ENCODE measurements at places on chromosomes 5 and 9.
A peak's percentile ranks its signal among the peaks of the same experiment; 100 is the strongest.

GRCh38 chr9:130689937-130690700, 3.5 kb upstream of the EXOSC2 start:
- peak; percentile 47 for DNase-seq

DNA sequence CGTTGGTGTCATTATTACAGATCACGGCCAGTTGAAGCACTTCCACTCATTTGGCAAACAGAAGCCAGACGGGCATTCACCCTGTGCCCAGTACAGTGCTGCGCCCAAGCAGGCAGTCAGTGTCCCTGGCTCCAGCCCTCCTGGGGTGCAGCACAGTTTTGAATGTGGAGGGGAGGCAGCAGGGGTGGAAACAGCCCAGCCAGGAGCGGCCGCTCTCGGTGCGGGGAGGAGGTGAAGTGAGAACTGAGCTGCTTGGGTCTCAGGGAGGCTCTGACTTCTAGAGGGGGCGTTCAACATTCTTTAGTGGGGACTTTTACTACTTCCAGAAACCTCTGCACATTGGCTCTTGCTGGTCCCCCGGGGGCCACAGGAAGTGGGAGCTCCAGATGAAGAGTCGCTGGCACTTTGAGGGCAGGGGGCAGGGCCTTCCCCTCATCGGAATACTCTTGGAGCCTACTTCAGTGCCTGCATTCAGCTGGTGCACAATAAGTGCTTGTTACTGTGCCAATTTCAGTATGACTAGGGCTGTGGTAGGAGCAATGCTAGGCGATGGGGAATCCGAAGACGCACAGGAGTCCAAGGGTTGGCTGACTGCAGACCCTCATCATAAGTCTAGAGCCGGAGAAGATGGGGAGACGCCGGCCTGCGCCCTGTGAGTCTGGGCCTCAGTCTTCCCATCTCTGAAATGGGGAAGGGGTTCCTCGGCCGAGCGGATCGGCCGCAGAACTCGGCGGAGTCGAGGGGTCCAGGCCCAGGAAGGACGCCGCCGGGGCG, 492 bp upstream of the NEK6 start:
- DNase-seq: no peak

DNA sequence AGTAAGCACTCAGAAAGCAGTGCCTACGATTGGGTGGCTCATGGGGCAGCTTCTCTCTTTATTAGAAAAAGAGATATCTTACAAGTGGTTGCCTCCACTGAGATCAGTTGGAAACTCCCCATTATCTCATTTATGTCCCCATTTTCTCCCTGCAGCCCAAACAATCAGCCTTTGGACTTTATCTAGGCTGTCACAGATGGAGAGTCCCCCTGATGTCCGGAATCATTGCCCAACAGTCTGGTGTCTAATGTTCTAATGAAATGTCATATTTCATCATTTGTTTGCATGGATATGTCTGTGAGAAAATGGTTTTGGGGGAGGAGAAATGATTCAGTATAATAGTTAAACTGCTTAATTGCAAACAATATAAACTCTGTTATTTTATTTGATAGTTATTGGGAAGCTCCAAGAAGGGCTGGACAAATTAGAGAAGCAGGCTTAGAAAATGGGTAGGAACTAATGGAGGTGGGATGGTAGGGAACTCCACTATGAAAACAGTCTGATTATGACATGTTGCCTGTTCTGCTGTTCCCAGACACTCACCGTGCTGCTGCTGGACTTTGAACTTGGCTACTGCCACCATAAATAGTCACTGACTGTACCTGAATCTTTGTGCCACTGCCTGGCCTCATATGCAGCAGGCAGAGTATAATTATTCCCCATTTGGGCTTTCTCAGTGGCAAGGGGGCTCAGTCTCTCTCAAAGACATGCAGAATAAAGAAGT, 38.3 kb upstream of the SMAD5 start:
- no peak for DNase-seq

- no peak for DNase-seq
These were observed 1809.2 kb upstream of the ACO1 start for GRCh38 chr9:30575218-30575617.

DNA sequence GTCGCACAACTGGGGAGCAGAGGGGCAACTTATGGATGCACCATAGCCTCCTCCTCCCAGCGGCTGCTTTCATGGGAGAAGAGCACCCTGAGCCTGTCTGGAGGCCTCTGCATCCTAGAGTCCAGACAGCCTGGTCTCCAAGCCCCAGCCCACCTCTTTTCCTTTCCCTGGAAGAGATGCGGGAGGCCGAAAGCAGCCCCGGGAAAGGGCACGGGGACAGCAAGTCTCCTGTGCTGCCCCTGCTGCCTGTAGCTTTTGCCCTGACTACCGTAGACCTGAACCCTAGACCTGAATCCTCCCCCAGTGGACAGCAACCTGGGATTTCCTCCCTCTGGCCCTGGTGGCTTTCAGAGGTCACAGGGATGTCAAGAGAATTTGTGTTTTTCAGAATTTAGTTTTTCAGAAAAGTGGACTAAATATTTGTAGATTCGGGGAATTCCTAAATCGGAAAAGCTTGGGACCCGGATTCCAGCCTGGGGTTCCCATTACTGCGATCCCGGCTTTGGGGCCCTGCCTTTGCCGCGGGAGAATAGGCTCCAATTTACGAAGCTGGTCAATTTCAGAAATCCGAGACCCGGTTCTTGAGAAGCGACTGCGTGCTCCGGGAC, 4.3 kb upstream of the PITX1 start:
- DNase-seq: no peak

GRCh38 chr9:801399-802071, 40.0 kb upstream of the DMRT1 start:
- no peak for DNase-seq

DNA sequence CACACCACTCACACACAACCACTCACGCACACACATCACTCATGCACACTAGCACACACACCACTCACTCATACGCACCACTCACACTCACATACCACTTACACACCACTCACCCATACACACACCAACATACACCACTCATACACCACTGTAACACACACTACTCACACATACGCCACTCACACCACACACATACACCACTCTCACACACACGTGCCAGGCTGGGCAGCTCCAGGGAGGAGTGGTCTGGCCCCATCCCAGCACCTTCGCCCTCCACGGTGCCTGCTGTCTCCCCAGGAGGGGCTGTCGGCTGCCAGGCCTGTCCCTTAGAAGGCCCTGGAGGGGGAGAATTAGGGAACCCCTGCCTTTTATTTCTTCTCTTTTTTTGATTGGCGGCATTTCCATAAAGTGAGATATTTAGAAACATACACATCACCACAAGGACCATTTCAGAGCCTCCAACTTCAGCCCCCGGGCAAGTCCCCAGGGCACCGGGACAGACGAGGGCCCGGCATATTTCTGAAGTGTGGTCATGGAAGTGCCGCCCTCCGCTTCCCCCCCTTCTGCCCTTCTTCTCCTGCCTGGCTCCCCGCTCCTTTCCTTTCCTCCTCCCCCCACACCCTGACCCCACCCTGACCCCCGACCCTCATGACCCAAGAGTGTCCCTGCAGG, 6.3 kb upstream of the ASB6 start:
- DNase-seq: no peak

- no peak for DNase-seq
These were observed 3.6 kb upstream of the OLFM1 start for GRCh38 chr9:135083831-135084230.

GRCh38 chr5:57642066-57642465, 159.5 kb upstream of the ACTBL2 start:
- no peak for DNase-seq

DNA sequence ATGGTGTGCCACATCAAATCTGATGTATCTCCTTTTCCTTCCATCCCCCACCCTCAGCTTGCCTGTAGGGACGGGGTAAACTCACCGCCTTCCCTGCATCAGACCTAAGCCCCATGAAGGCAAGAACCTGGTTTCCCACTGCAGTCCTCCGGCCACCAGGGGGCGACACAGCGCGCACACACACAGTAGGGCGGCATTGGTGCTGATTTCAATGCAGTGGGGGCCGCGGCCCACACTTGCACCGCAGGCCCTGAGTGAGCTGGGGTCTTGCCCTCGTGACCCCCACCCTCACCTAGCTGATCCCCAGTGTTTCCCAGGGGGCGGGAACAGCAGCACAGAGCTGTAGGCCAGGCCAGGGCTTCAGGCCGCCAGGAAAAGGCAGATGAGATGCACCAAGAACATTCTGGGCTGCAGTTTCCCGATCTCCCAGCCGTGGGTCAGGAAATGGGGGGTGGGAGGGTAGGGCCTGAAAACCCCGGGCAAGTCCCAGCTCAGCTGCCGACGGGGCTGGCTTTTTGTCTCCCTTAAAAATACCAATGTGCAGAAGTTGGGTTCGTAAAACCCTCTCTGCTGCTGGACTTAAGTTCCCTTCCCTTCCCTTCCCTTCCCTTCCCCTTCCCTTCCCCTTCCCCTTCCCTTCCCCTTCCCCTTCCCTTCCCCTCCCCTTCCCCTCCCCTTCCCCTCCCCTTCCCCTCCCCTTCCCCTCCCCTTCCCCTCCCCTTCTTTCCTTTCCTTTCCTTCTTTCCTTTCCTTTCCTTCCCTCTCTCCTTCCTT, 19.5 kb downstream of the FAM163B start:
- DNase-seq: peak; percentile 25

GRCh38 chr5:22594491-22594890, 258.7 kb downstream of the CDH12 start:
- no peak for DNase-seq

GRCh38 chr5:34844999-34845398, 6.0 kb downstream of the TTC23L start:
- DNase-seq: no peak
